ENCODE measurements at places on chromosomes 16 and 17. TPM values are rescaled to one million over a fixed set of nuclear protein-coding genes. Genes with fewer than 3 reads are reported as not detected.
A peak's percentile ranks its signal among the peaks of the same experiment; 100 is the strongest.

- no peak for DNase-seq
- no peaks in the 10 kb centered on the region for H3K4me1 ChIP-seq
- H3K27ac ChIP-seq: no peak overlapping the region
- H3K36me3 ChIP-seq: no peaks in the 10 kb centered on the region
Observed at GRCh38 chr16:297832-298231, 14.9 kb downstream of the PDIA2 start.

The CFAP97D1 gene
- not detected for total RNA-seq

DNA sequence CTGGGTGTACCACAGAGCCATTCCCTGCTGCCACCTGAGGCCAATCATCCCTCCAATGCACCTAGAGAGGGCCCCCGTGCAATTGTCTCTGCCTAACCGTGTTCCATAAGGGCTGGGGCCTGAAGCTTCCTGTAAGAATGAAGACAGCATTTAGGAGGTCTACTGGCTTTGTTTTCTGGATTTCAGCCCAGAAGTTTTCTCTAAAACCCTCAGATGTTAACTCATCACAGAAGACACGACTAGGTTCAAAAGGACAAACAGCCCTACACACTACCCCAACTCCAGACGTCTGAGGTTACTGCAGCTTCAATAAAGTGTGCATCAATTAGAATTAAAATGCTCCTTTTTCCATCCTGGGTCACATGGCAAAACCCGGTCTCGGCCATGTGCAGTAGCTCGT is 10.8 kb upstream of the DRG2 start:
- H3K4me3 ChIP-seq: no peak overlapping the region
- H3K27me3 ChIP-seq: peaks cover 21% of the 10 kb centered on the region
- no peak for DNase-seq
- H3K27ac ChIP-seq: no peak overlapping the region
- H3K4me1 ChIP-seq: no peaks in the 10 kb centered on the region

DNA sequence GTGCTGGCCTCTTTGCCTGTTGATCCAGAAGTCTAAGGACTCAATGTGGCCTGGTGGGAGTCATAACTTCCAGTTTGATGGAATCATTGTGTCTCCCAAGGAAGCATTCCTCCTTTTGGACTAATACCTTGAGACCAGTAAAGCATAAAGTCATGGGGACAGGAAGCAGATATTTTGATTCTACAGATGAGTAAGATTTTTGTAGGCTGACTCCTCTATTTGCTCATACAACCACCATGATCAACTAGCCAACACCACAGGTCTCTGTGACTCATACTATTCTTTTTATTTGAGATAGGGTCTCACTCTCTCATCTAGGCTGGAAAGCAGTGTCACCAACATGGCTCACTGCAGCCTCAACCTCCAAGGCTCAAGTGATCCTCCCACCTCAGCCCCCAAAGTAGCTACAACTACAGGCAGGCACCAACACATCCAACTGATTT is 6.2 kb downstream of the MT2A start:
- no peaks in the 10 kb centered on the region for H3K27me3 ChIP-seq
- no peak overlapping the region for H3K27ac ChIP-seq
- H3K4me1 ChIP-seq: peaks cover 30% of the 10 kb centered on the region
- no peak for DNase-seq
- H3K36me3 ChIP-seq: no peaks in the 10 kb centered on the region
- H3K4me3 ChIP-seq: no peak overlapping the region

DNA sequence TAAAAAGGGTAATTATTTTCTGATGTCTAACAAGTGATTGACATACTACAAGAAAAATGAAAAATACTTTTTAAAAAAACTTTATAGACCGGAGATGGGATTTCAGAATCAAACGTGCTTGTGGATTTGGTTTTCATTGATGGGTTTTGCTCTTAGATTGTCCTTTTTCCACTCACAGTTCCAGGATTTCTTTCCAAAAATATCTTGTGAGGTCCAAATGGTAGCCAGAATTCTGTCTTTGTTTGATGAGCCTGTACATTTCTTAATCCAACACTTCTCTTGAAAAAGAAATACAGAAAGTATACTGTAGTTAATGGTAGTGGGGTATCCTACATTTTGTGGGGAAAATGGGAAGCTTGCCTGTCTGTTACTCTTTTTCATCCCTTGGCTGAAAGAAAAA is 329.3 kb downstream of the KCNJ2 start:
- H3K36me3 ChIP-seq: no peaks in the 10 kb centered on the region
- no peak overlapping the region for H3K27ac ChIP-seq
- H3K4me3 ChIP-seq: no peak overlapping the region
- peaks cover 1% of the 10 kb centered on the region for H3K27me3 ChIP-seq
- no peaks in the 10 kb centered on the region for H3K4me1 ChIP-seq
- DNase-seq: no peak

DNA sequence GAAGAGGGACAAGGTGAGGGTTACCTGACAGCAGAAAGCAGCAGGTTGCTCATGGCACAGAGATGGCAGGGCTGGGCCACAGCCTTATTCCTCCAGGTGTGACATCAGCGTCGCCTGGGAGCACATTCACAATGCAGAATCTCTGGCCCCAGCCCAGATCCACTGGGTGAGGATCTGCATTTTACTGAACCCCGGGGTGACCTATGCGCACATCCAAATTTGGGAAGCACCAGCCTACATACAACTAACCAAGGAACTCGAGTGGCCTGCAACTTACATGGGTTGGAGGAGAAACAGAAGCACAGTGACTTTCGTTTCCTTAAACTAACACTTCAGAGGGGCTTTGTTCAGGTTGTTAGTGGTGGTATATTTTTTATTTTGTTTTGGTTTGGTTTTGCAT is 17.6 kb downstream of the CPPED1 start:
- no peaks in the 10 kb centered on the region for H3K4me1 ChIP-seq
- H3K36me3 ChIP-seq: peaks cover 12% of the 10 kb centered on the region
- DNase-seq: no peak
- no peak overlapping the region for H3K27ac ChIP-seq
- no peaks in the 10 kb centered on the region for H3K27me3 ChIP-seq
- H3K4me3 ChIP-seq: no peak overlapping the region

DNA sequence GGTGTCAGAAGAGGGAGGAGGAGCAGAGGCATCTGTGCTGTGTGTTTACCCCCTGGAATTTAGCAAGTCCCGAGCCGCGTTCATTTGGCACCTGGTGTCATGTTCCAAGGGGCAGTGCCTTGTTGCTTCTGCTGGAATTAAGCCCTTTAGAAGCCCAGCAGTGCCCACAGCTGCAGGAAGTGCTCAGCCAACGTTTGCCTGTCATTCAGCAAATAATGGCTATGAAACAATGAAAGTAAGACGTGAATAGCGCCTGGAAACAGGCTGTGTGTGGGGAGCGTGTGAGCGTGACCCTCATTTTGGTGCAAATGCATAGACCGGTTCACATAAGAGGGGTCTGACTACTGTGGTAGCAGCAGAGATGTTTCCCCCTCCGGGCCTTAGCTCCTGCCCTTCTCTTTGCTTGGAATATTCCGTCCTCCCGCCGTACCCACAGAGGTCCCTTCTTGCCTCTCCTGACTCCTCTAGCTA is 5.8 kb upstream of the ATP2C2 start:
- H3K4me3 ChIP-seq: no peak overlapping the region
- no peaks in the 10 kb centered on the region for H3K36me3 ChIP-seq
- no peak overlapping the region for H3K27ac ChIP-seq
- no peak for DNase-seq

GRCh38 chr17:12290207-12290606 is 269.5 kb downstream of the MAP2K4 start:
- no peak for DNase-seq
- no peak overlapping the region for H3K27ac ChIP-seq
- no peak overlapping the region for H3K4me3 ChIP-seq

DNA sequence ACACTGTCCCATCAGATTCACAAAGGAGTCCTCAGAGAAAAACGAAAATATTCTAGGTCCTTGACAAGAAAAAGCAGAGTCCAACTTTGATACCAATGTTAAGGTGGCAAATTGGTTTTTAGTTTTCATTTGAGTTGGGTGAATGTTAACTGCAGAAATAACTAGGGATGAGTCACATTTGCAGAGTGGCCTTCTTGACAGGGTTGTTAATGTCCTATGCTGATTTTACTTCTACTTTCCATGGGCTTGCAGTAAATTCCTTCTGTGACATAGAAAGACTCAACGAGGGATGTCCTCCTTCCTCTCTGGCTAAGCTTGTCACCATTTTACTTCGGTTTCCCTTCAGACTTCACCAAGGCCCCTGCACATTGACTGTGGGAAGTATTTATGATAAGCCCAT is 47.2 kb upstream of the ICAM2 start:
- H3K4me1 ChIP-seq: peaks cover 54% of the 10 kb centered on the region
- no peak for DNase-seq
- H3K27me3 ChIP-seq: no peaks in the 10 kb centered on the region
- H3K36me3 ChIP-seq: peaks cover 59% of the 10 kb centered on the region
- H3K27ac ChIP-seq: peak overlapping the region; percentile 7

- H3K4me1 ChIP-seq: peaks cover 26% of the 10 kb centered on the region
- peaks cover 3% of the 10 kb centered on the region for H3K36me3 ChIP-seq
Observed at GRCh38 chr16:3578610-3579551, 1.7 kb upstream of the NLRC3 start.

- H3K4me3 ChIP-seq: no peak overlapping the region
- no peak for DNase-seq
- peaks cover 16% of the 10 kb centered on the region for H3K4me1 ChIP-seq
- peaks cover 63% of the 10 kb centered on the region for H3K36me3 ChIP-seq
- no peaks in the 10 kb centered on the region for H3K27me3 ChIP-seq
Observed at GRCh38 chr17:81884968-81885367, 6.4 kb downstream of the ALYREF start.

GRCh38 chr17:47686276-47686635 is 7.7 kb upstream of the TBKBP1 start:
- H3K4me1 ChIP-seq: peaks cover 1% of the 10 kb centered on the region
- H3K27me3 ChIP-seq: no peaks in the 10 kb centered on the region
- peaks cover 50% of the 10 kb centered on the region for H3K36me3 ChIP-seq
- DNase-seq: no peak
- H3K4me3 ChIP-seq: no peak overlapping the region

GRCh38 chr16:87489434-87490045 is 3.3 kb downstream of the ZCCHC14 start:
- DNase-seq: no peak
- peaks cover 65% of the 10 kb centered on the region for H3K4me1 ChIP-seq
- no peaks in the 10 kb centered on the region for H3K36me3 ChIP-seq
- H3K27me3 ChIP-seq: no peaks in the 10 kb centered on the region
- peak overlapping the region; percentile 92 for H3K27ac ChIP-seq

The SOST gene
- total RNA-seq: not detected

DNA sequence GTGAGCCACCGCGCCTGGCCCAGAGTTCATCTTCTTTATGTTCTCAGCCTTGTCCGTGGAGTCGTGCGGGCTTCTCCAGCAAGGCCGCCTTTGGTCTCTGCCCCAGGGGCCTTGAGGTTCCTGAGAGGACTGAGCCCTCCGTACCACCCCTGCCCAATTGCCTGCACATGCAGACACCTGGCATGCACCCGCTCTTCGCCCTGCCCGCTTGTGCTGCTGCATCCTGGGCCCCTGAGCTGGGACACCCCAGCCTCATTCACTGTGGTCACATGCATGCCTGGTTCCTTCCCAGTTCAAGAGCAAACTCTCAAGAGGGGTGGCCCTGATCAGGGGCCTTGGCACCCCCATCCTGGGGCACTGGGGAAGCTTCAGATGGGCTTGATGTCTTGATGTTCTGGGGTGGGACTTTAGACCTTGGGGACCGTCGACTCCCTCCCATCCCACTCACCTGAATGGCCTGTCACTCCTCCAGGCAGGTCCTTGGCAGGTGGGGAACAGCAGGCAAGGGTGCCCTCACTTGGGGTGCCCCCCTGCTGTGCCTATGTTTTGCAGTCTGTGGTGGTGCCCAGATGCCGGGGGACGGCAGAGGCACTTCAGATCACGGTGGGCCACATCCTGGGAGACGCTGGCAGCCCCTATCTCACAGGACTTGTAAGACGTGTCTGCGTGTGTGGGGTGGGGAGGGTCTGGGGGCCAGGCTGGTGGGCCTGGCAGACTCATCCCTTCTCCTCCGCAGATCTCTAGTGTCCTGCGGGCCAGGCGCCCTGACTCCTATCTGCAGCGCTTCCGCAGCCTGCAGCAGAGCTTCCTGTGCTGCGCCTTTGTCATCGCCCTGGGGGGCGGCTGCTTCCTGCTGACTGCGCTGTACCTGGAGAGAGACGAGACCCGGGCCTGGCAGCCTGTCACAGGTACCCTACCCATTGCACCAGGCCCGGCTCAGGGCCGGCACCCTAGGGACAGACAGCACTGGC is 12.7 kb upstream of the SPNS2 start:
- peak; percentile 29 for DNase-seq
- H3K27ac ChIP-seq: peak overlapping the region; percentile 95
- H3K4me3 ChIP-seq: peak overlapping the region; percentile 91
- H3K36me3 ChIP-seq: no peaks in the 10 kb centered on the region
- H3K27me3 ChIP-seq: no peaks in the 10 kb centered on the region
- H3K4me1 ChIP-seq: peaks cover 63% of the 10 kb centered on the region

The KRT17 gene
- not detected for total RNA-seq

The CD7 gene
- total RNA-seq: 67.8 TPM

GRCh38 chr17:79188048-79188447 is 113.4 kb downstream of the ENGASE start:
- H3K27ac ChIP-seq: no peak overlapping the region
- peaks cover 80% of the 10 kb centered on the region for H3K27me3 ChIP-seq
- peaks cover 5% of the 10 kb centered on the region for H3K4me1 ChIP-seq
- H3K4me3 ChIP-seq: no peak overlapping the region
- no peaks in the 10 kb centered on the region for H3K36me3 ChIP-seq
- DNase-seq: no peak

DNA sequence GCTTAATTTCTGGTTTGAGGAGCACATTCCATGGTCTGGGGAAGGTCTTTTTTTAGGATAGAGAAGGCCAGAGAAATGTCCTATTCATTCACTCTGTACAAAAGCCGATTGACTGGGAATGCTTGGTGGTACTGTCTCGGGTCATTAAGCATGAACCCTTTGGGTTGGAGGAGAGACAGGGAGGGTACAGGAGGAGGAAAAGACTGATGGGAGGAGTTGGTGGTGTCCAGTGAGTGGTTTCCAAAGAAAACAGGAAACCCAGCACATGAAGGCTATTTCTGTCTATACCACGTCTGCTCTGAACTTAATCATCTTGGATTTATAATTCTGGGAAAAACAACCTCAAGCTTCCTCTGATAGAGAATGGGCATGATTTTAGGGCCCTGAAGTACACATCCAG is 111.9 kb downstream of the XYLT1 start:
- H3K27me3 ChIP-seq: no peaks in the 10 kb centered on the region
- peaks cover 70% of the 10 kb centered on the region for H3K4me1 ChIP-seq
- H3K36me3 ChIP-seq: no peaks in the 10 kb centered on the region
- H3K4me3 ChIP-seq: peak overlapping the region; percentile 55

GRCh38 chr16:9826656-9827055 is 355.6 kb downstream of the GRIN2A start:
- H3K4me3 ChIP-seq: no peak overlapping the region
- no peak overlapping the region for H3K27ac ChIP-seq
- H3K4me1 ChIP-seq: no peaks in the 10 kb centered on the region
- H3K36me3 ChIP-seq: no peaks in the 10 kb centered on the region
- no peak for DNase-seq
